ENCODE measurements at places on chromosomes 12 and 14.

GRCh38 chr12:120767071-120768024, 41.7 kb downstream of the ACADS start:
- DNase-seq, result no peak

DNA sequence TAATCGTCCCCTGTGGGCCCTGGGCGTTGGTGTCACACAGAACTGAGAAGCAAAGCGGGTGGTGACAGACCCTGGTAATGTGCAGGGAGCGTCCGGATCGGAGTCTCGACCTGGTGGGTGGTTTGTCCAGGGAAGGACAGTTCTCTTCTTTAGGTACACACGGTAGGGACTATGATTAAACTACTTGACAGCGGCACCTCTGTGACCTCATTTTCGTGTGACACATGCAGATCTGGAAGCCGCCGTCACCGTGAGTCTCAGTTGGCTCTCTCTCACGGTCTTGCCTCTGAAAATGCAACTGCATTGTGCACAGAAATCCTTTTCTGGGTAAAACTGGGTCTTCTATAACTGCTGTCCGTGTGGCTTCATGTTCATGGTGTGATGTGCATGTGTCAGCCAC, 32.1 kb downstream of the XRCC3 start:
- DNase-seq, result no peak

GRCh38 chr14:60945984-60946383, 34.9 kb downstream of the TRMT5 start:
- no peak for DNase-seq

DNA sequence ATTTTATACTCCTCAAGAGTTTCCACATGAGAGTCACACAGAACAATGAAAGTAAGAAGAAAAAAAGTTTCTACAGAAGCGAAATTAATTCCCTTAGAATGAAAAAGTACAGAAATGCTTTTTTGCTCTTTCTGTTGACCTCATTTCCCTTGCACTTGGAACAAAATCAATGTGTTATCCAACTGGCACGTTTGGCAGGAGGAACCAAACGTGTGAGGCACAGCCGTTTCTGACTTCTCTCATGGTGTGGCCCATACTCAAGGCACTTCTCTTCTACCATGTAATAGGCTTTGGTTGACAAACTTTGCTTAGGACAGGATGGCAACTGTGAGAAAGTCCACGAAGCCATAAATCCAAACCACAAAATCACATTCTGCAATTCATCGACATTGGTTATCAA, 297.0 kb downstream of the FUT8 start:
- no peak for DNase-seq

DNA sequence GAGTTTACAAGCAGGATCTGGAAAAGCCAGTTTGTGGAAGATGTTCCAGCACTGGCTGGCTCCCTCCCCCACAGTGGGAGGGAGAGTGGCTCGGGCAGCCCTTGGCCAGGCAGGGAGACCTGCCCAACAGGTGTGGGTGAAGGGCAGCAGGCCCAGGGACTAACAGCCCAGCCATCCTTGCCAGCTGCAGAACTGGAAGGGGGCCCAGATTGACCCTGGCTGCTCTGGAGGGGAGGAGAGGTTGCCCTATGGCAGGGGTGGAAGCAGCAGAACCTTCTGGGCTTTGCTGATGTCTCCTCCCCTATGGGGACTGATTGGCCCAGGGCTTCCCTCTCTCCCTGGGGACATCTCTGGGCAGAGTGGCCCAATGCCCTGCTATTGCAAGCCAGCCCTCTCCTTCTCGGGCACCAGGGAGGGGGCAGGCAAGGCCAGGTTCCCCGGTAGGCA, 20.5 kb downstream of the IRF2BPL start:
- no peak for DNase-seq

Data from stimulated activated CD8-positive, alpha-beta memory T cell treated with anti-CD3 and anti-CD28 coated beads, Interleukin-15, amount 100 ng/mL, for 24 hours (primary cell).